ENCODE measurements at places on chromosomes 11 and 22.
A peak's percentile ranks its signal among the peaks of the same experiment; 100 is the strongest.

GRCh38 chr22:43305806-43306205 lies 37.4 kb downstream of the SCUBE1 start:
- H3K27me3 ChIP-seq, result peaks cover 20% of the 10 kb centered on the region
- no peak overlapping the region for H3K27ac ChIP-seq
- no peak overlapping the region for H3K4me3 ChIP-seq
- no peak for DNase-seq
- H3K36me3 ChIP-seq, result no peaks in the 10 kb centered on the region

GRCh38 chr22:49827271-49827852 lies 311 bp downstream of the BRD1 start:
- H3K27me3 ChIP-seq, result no peaks in the 10 kb centered on the region
- H3K36me3 ChIP-seq, result peaks cover 43% of the 10 kb centered on the region
- no peak overlapping the region for H3K27ac ChIP-seq
- no peak for DNase-seq
- no peak overlapping the region for H3K4me3 ChIP-seq
- peaks cover 40% of the 10 kb centered on the region for H3K4me1 ChIP-seq

DNA sequence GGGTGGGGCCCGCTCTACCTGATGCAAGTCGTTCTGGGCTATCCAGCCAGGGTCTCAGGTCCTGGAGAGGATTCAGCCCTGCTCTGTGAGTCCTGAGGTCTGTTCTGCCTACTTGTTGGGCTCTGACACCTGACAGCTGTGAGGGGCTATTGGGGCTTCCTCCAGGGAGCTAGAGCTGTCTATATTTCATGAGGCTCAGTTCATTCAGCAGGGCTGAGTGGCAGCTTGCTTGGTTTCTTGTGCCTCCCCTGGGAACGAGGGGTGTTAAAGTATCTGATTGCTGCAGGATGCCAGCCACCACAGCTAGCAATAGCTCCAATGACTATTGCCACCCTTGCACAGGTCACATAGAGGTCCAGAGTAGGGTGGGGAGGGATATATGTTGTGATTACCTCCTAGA lies 26.7 kb downstream of the INSC start:
- H3K4me3 ChIP-seq, result no peak overlapping the region
- H3K36me3 ChIP-seq, result no peaks in the 10 kb centered on the region
- H3K27ac ChIP-seq, result no peak overlapping the region

DNA sequence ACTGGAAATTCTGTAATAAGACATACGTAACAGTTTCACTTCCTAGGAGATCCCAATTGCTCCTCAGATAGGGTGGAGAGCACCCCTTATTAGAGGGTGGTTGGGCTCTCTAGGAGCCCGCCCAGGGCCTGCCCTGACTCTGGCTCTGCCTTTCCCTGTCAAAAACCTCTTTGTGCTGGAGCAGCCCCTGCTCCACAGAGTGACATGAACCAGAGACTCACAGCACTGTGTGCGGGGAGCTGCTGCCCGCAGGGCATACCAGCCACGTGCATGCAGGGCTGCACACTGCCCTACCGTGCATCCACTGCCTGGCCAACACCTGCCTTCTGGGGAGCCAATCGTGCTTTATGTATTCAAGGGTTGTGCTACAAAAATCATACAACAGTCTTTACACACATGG lies 24.3 kb downstream of the KCNQ1OT1 start:
- H3K4me1 ChIP-seq, result peaks cover 3% of the 10 kb centered on the region
- H3K36me3 ChIP-seq, result no peaks in the 10 kb centered on the region
- no peak overlapping the region for H3K4me3 ChIP-seq
- no peak overlapping the region for H3K27ac ChIP-seq

DNA sequence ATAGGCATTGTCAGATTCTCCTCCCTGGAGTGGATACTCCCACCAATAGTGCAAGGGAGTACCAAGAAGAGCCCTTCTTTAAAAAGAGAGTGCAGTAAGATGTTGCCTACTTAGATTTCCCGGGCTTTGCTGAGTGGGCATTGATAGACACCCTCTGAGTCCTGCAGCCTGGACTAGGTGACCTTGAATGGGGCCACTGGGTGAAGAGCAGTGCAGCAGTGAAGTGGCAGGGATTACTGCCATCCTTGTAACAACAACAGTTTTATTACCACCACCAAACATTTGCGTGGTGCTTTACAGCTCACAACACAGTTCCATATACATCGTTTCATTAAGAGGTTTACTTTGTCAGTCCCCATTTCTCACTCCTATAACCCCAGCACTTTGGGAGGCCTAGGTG lies 59.4 kb downstream of the MICAL2 start:
- peaks cover 61% of the 10 kb centered on the region for H3K4me1 ChIP-seq
- H3K27ac ChIP-seq, result peak overlapping the region; percentile 65
- H3K36me3 ChIP-seq, result peaks cover 78% of the 10 kb centered on the region
- no peak overlapping the region for H3K4me3 ChIP-seq

- no peak overlapping the region for H3K27ac ChIP-seq
- no peaks in the 10 kb centered on the region for H3K27me3 ChIP-seq
- H3K4me3 ChIP-seq, result no peak overlapping the region
- H3K36me3 ChIP-seq, result peaks cover 63% of the 10 kb centered on the region
- H3K4me1 ChIP-seq, result no peaks in the 10 kb centered on the region
Measured at GRCh38 chr11:108154591-108154990, 33.2 kb downstream of the ACAT1 start.

DNA sequence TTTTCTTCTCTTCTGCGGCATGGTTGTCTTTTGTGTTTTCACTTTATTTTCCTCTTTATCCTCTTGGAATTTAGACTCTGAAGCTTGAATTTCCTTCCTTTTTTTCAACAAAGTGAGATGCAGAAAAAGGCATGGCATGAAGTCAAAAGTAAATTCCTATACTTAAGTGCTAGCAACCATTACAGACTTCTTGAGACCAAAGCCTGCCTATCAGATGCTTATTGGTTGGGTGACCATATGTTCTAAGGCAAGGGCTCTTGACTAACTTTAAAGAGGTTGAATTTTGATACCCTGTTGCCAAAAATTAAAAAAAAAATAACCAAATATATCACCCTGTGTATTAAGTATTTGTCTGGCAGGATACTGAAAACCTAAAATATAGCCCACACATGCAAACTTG lies 237.4 kb downstream of the TMEM135 start:
- no peak overlapping the region for H3K4me3 ChIP-seq
- no peaks in the 10 kb centered on the region for H3K4me1 ChIP-seq
- H3K27ac ChIP-seq, result no peak overlapping the region
- DNase-seq, result no peak
- H3K27me3 ChIP-seq, result no peaks in the 10 kb centered on the region

GRCh38 chr11:68181719-68182451 lies 31.2 kb downstream of the KMT5B start:
- no peaks in the 10 kb centered on the region for H3K27me3 ChIP-seq
- H3K36me3 ChIP-seq, result peaks cover 30% of the 10 kb centered on the region
- H3K27ac ChIP-seq, result no peak overlapping the region
- no peaks in the 10 kb centered on the region for H3K4me1 ChIP-seq

- no peaks in the 10 kb centered on the region for H3K4me1 ChIP-seq
- no peak for DNase-seq
- no peak overlapping the region for H3K27ac ChIP-seq
- no peaks in the 10 kb centered on the region for H3K27me3 ChIP-seq
Measured at GRCh38 chr22:48867891-48868290, 959.8 kb downstream of the BRD1 start.

- H3K4me1 ChIP-seq, result peaks cover 9% of the 10 kb centered on the region
- DNase-seq, result no peak
- no peak overlapping the region for H3K4me3 ChIP-seq
- H3K27me3 ChIP-seq, result no peaks in the 10 kb centered on the region
Measured at GRCh38 chr22:38564669-38565068, 5.3 kb downstream of the DMC1 start.

DNA sequence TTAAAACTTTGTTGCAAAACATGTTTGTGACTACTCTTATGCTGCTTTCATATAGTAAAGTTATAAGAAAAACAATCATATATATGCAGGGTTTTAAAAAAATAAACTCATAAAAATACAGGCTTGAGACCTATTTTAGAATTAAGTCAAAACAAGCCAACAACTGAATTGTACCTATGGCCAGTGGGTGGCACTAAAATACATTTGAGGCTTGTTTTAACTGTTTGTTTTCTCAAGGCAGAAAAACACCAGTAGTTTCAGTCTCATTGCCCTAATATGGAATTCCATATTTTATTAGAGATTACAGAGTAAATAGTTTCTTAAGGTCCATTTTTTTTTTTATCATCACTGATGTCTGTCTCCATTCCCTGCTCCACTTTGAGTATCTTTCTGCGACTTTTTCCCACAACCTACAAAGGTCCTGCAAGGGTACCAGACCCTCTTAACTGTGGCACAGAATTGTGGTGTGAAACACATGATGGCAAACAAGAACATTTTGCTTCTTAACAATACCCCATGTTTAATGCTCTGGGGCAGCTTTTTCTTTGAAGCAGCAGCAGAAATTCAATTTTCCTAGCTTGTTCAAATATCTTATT lies 8.5 kb upstream of the CCDC89 start:
- peaks cover 7% of the 10 kb centered on the region for H3K27me3 ChIP-seq
- H3K36me3 ChIP-seq, result peaks cover 39% of the 10 kb centered on the region
- H3K4me1 ChIP-seq, result peaks cover 43% of the 10 kb centered on the region
- H3K27ac ChIP-seq, result no peak overlapping the region
- DNase-seq, result no peak

GRCh38 chr22:45163099-45163450 lies 650 bp upstream of the NUP50 start:
- H3K27me3 ChIP-seq, result no peaks in the 10 kb centered on the region
- peak overlapping the region; percentile 78 for H3K27ac ChIP-seq
- H3K4me1 ChIP-seq, result peaks cover 44% of the 10 kb centered on the region
- no peak for DNase-seq
- peaks cover 50% of the 10 kb centered on the region for H3K36me3 ChIP-seq
- peak overlapping the region; percentile 93 for H3K4me3 ChIP-seq

DNA sequence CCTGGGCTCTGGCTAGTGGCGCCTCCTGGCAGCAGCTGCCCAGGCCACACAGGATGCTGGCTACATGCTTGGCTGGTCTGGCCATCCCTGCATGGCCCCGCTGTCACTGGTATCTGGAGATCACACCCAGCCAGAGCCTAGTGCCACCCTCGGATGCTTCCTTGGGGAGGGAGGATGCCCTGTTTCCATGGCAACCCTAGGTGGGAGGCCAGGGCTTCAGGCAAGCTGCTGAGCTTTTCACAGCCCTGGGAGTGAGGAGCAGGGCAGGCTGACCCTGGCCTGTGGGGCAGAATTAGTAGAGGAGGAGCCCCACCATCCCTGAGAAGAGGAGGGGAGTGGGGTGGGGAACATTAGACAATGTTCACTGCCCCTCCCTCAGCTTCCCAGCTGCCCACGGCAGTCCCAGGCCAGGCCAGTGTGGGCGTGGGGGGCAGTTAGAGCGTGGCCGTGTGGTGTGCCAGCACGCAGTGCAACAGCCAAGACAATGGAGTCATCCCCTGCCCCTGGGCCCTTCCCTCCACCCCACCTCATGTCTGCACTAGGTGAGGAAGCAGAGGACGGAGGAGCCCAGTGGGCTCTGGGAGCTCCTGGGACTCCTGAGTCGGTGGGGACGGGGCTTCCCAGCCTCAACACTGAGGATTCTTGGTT lies 50.4 kb downstream of the PARVB start:
- H3K27ac ChIP-seq, result no peak overlapping the region
- no peak overlapping the region for H3K4me3 ChIP-seq
- H3K4me1 ChIP-seq, result no peaks in the 10 kb centered on the region

- no peak for DNase-seq
- H3K4me3 ChIP-seq, result peak overlapping the region; percentile 93
- H3K27ac ChIP-seq, result peak overlapping the region; percentile 34
- H3K36me3 ChIP-seq, result peaks cover 11% of the 10 kb centered on the region
- H3K27me3 ChIP-seq, result peaks cover 31% of the 10 kb centered on the region
- peaks cover 35% of the 10 kb centered on the region for H3K4me1 ChIP-seq
Measured at GRCh38 chr11:33774736-33775466, 581 bp upstream of the FBXO3 start.

GRCh38 chr22:37768273-37768672 lies 39.5 kb upstream of the GCAT start:
- H3K27ac ChIP-seq, result no peak overlapping the region
- H3K27me3 ChIP-seq, result no peaks in the 10 kb centered on the region
- no peak overlapping the region for H3K4me3 ChIP-seq
- DNase-seq, result no peak
- peaks cover 15% of the 10 kb centered on the region for H3K36me3 ChIP-seq

GRCh38 chr11:8661001-8661795 lies 21.3 kb downstream of the TRIM66 start:
- H3K36me3 ChIP-seq, result no peaks in the 10 kb centered on the region
- H3K4me3 ChIP-seq, result no peak overlapping the region
- H3K27ac ChIP-seq, result no peak overlapping the region
- no peaks in the 10 kb centered on the region for H3K27me3 ChIP-seq
- no peak for DNase-seq

GRCh38 chr11:75351791-75352587 lies 528 bp upstream of the ARRB1 start:
- peak overlapping the region; percentile 82 for H3K4me3 ChIP-seq
- H3K4me1 ChIP-seq, result peaks cover 25% of the 10 kb centered on the region

GRCh38 chr22:32385681-32386080 lies 26.4 kb downstream of the RTCB start:
- no peak overlapping the region for H3K27ac ChIP-seq
- H3K4me1 ChIP-seq, result no peaks in the 10 kb centered on the region
- no peaks in the 10 kb centered on the region for H3K27me3 ChIP-seq
- no peak for DNase-seq
- H3K4me3 ChIP-seq, result no peak overlapping the region

DNA sequence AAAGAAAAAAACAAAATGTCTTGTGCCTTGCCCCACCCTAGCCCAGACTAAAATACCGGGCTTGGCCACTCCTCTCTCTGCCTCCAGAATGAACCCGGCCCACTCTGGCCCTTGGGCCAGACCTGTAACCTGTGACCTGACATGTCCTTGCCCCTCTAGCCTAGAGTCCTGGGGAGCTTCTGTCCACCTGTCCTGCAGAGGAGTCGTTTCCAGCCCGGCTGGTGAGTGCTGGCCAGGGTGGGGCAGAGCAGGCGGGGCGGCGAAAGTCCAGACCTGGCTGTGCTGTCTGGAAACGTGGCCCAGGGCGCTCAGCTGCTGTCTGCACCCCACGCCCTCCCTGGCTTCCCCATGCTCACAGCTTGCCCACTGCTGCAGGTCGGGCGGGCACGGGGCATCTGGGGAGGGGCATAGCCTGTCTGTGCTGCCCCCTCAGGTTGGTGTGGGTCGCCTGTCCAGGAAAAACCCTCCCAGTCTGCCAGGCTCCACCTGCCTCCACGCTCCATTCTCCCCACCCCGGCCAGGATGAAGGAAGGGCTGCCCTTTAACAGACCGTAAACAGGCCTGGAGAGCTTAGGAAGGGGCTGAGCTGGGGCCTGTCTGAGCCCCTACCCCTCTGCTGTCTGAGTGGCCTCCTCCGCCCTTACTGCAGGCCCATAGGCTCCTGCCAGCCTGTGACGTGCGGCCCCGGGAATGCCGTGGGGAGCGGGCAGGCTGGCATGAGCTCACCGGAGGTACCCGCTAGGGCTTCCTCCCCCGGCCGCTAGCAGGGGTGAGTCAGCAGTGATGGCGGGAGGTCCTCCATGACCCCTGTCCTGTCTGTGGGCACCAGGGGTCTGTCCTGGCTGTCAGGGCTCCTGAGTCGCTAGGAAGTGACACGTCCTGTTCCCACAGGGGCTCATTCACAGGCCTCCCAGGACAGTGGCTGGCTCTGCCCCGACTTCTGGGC lies 1.9 kb downstream of the CD151 start:
- H3K4me3 ChIP-seq, result peak overlapping the region; percentile 68
- DNase-seq, result no peak
- H3K27ac ChIP-seq, result no peak overlapping the region
- peaks cover 12% of the 10 kb centered on the region for H3K27me3 ChIP-seq
- peaks cover 6% of the 10 kb centered on the region for H3K4me1 ChIP-seq

- no peak for DNase-seq
- no peaks in the 10 kb centered on the region for H3K27me3 ChIP-seq
- H3K27ac ChIP-seq, result no peak overlapping the region
- H3K4me1 ChIP-seq, result no peaks in the 10 kb centered on the region
- H3K4me3 ChIP-seq, result no peak overlapping the region
- no peaks in the 10 kb centered on the region for H3K36me3 ChIP-seq
Measured at GRCh38 chr11:17828311-17828751, 93.8 kb downstream of the KCNC1 start.

Data from activated T-helper 2 cell treated with anti-CD3 and anti-CD28 coated beads, Interferon-gamma antibody, Interleukin-2, Interleukin-4, amounts not matched to agents 10 μg/mL and 5 μg/mL and 100 μg/mL, durations not matched to agents 14 hours and 24 hours and 36 hours (primary cell).